Stimulated activated CD8-positive, alpha-beta memory T cell treated with anti-CD3 and anti-CD28 coated beads, Interleukin-4, amount 100 ng/mL, for 4 hours (primary cell): ENCODE measurements at places on chromosomes 7 and 10.

DNA sequence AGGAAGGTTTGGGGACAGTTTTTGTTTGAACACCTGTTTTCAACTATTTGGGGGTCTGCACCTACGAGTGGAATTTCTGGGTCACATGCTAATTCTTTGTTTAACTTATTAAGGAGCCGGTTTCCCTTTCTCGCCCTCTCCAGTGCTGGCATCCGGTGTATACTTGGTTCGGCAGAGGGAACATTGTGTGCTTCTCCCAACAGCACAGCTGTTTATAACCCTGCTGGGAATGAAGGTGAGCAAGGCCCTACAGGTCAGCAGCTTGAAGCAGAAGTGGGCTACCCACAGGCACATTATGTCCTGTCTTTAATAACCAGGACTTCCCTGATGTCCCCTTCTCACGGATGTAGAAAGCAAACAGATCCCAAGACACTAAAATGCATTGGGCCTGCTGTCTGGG, 87.5 kb upstream of the PDCD4 start:
- no peak for DNase-seq

DNA sequence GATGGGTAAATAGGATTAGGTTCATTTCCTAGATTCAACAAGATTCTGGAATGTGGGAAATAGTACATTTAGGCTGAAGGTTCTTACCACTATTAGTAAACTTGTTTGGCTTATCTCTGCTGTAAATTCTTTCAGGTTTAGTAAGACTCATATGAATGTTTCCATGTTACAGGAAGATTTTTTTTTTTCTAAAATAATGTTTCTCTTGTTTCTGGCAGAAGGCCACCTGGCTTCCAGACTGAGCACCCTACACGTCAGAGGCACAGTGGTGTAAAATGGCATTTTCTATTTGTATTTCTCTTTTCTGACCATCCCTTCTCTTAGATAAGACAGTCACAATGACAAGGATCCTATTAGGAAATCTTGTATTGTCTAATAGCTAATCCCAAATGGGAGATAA, 22.7 kb upstream of the AASS start:
- no peak for DNase-seq

DNA sequence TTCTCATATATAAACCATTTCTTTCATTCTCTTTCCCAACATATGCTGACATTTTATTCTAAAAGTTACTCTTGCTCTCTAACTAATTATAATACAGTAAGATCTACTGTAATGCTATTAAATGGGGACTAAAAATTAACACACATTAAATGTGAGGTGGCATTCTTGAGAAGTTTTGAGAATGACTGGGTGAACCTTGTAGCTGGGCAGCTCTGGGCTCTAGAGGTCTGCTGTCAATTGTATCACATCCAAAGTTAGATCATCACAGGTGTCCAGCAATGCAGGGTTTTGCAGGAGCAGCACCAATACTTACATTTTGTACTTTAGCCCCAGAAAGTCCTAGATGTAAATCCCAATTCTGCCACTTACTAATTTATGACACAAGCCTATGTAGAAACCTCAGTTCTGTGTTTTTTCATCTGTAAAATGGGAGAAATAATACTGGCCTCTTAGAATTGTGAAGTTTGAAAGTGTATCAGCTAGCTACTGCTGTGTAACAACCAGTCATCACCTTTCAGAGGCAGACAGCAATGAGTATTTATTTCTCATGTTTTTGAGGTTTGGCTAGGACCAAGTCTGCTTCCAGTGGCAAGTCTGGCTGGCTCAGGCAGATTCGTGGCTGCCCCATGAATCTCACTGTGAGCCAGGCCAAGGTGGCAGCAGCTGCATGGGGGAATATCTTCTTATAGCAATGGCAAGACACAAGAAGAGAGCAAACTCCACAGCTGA, 79.6 kb upstream of the EMX2 start:
- DNase-seq, result no peak

GRCh38 chr10:86652361-86653202, 1.8 kb upstream of the OPN4 start:
- no peak for DNase-seq

DNA sequence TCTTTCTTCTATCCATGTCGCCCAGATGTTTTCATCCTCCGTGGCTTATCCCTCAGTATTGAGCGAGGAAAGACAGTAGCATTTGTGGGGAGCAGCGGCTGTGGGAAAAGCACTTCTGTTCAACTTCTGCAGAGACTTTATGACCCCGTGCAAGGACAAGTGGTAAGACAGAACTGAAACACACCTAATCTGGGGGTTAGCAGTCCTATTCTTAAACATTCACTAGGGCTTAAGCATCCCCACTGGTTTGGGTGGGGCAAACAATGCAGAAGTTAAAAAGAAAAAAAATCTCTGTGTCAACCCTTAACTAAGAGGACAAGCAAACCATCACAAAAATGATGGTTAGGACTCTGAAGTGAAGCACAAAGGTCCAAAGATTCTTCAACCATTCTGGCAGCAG, 43.8 kb downstream of the SP8 start:
- no peak for DNase-seq

DNA sequence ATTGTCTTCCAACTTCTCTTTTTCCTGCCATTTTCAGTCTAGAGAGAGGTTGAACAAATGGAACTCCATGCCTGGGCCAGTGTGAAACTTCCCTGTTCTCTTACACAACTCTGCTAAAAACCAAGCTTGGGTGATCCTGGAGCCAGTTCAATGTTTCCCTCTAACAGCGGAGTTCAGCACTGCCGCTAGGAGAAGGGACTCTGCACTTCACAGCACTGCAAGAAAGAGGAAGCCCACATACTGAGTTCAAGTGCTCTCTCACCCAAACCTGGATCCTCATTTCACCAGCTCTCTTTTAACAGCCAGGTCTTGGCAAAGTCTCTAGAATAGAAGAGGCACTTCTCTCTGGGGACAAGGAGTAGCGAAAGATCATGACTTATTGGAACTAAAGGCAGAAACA, 18.8 kb downstream of the FOXI2 start:
- DNase-seq, result no peak

DNA sequence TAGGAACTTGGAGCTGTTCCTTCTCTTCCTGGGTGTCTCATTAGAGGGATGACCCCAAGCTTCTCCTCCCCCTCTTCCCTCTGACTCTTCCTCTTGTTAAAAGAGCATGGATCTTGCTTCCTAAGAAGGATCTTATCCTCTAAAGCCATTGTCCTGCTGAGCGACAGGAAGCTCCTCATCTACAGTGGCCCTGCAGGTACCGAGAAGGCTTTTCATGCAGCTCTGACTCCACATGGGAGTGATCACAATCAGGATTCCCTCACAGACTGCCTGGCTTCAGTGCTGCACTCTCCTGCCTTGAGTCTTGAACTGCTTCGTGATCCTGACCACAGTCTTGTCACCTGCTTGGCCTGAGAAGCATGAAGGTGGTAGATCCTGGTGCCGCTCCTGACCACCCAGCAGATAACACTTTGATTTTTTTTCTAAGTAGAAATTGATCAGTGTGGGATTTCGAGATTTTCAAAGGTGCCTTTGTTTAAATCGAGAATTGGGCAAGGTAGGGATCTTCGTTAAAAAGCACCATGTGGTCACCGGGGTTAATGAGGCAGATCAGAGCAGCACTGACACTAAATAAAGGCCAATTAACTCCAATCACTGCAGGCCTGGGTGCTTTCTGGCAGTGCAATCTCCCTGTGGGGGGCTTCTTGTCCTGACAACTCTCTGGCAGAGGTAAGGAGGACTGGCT, 376.4 kb downstream of the NRG3 start:
- DNase-seq, result no peak

DNA sequence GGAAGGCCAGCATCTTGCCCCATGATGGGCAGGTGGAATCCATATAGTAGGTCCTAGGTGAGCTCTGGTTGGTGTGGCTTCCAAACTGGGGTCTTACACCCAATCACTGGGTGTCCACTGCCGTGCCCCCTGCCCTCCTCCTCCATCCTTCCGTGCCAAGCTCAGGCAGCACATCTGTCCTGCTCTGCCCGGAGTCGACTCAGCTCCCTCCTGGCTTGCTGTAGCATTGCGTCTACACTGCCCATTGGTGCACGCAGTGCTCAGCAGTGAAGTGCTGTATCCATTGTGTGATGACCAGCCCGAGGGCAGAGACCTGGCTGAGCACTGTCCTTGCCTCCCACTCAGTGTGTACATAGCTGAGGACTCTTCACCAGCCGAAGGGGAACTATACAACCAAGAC, 148.4 kb downstream of the ADAM12 start:
- DNase-seq, result no peak

GRCh38 chr7:39709768-39710311, 86.5 kb downstream of the RALA start:
- no peak for DNase-seq

DNA sequence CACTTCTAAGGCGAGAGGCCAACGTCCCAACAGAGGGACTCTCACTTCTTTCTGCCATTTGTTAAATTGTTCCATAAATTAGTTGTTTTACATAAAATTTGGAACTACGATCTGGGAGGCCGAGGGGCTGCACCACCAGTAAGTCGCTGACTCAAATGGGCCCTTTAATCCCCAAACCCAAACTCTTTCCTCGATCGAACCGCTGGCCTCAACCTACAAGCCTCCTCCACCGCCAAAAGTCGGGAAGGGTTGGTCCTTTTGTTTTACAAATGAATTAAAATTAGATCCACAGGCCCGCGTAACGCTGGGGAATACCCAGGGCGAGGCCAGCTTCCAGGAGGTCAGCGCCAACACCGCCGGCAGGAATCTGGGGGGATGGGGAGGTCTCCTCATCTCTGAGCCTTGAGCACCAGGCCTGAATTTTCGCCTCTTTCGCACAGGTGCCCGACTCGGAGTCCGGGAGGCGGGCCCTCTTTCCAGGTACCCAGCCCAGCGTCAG, 1.2 kb upstream of the FOXI2 start:
- no peak for DNase-seq

- DNase-seq, result no peak
These were observed 376.9 kb downstream of the PHTF2 start for GRCh38 chr7:78175330-78176100.
